ENCODE measurements at places on chromosomes 3 and 15.

DNA sequence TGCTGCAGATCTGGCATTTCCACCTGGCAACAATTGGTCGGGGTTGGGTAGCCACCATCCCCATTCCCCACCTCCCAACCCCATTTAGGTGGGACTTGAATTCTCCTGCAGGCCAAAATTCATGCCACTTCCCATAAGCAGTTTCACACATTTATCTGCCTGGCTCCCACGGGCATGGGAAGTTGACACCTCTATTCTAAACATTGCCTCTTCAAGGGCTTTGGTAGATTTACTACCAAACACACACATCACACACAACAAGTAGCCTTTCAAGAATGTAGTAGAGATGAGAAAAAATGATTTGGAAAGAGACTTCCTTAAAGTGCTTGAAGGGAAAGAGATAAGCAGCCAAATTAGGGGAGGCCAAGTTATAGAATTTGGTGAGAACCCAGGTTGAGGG is 30.9 kb downstream of the ZBTB38 start:
- no peak for DNase-seq

DNA sequence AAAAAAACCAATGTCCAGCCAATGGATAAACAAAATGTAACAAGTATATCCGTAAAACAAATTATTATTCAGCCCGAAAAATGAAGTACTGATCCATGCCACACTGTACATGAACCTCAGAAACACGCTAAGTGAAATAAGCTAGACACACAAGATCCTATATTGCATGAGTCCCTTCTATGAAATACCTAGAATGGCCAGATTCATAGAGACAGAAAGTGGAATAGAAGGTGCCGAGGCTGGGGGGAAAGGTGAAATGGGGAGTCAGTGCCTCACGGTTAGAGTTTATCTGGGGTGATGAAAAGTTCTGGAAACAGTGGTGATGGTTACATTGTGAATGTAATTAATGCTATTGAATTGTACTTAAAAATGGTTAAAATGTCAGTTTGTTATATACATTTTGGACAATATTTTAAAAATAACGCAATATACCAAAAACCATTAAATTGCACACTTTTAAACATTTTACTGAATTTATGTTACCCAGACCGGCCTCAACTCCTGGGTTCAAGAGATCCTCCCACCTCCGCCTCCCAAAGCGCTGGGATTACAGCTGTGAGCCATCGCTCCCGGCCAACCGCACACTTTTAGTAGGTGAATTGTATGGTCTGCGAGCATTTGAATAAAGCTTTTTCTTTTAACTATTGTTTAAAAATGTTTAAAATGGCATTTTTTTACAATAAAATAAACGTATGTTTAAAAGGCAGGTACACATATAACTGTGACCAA is 2.1 kb downstream of the RNF168 start:
- DNase-seq = peak; percentile 22

DNA sequence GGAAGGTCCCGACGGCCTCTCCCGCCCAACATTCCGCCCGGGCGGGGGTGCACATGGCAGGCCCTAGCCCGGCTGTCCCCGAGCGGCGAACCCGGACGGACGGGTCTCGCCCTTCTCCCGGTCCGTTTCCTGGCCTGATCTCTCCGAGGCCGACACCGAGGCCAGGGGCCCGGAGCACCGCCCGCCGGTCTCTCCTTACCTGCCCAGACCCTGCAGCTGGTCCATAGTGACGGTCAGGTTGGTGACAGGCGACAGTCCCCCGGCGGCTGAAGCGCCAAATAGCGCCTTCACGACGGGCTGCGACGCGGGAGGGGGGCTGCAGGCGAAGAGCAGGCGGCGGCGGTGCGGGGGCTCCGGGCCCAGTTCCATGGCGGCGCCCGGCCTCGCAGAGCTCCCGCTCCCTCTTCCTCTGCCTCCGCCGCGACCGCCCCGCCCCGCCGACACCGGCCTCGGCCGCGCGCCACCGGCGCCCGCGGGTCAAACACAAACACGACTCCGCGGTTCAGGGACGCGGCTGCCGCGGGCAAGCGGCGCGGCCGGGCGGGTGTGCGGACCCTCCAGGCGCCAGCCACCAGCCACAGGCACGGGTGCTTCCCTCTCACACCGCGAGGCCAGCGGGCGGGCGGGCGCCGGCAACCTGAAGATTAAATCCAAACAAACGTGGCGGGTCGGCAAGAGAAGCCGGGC is 495 bp downstream of the CDC25A start:
- DNase-seq = no peak

- DNase-seq = no peak
Measured at GRCh38 chr3:184184546-184185230, 1.3 kb upstream of the ABCF3 start.

DNA sequence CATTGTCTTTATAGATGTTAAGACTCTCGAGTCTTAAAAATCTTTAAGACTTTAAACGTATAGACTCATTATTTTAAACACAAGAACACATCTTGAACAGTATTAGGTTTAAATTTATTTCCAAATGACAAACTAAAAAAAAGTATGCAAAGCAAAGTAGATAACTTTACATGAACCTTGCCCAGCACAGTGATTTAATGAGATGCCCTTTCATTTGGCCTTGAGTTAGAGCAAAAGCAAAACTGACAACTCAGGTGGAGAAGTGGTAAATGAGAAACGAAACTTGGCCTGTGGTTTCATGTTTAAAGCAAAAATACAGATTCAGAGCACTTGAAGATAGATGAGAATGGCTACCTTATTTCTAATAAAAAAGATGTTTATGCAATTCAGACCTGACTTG is 8.6 kb downstream of the GPR15 start:
- no peak for DNase-seq

- peak; percentile 76 for DNase-seq
Measured at GRCh38 chr15:65303687-65304380, 643 bp upstream of the RNU5B-1 start.

DNA sequence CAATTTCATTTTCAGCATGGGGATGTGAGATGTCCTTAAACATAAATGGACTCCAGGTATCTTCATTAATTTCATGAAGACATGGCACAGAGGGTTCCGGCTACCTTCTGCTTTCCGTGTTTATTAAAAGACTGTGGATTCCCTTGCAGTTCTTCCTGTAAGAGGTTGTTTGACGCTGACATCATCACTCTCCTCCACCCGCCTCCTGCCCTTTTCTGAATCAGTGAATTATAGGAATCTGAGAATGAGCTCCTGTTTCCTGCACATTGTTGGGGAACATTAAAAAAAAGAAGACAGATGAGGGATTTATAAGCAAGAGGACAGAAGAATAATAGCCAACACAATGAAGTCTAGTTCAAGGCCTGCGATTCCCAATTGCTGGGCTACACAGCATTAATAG is 191.3 kb downstream of the LPP start:
- peak; percentile 33 for DNase-seq

DNA sequence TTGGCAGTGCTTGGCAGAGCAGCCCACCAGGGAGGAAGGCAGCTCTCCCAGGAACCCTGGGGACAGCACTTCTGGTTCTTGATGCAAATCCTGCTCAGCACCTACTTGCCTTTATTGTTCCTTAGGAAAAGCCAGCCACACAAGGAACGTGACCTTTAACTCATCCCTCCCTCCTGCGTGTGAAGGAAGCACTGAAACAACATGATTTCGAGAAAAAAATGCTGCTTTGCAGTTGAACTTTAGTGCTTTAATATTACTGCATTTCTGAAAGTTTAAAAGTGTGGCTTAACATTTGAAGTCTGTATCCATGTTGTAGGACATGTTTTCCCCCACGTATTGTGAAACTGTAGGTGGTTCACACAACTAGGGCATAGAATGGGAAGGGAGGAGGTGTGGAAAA is 50.4 kb upstream of the CTNNB1 start:
- DNase-seq = no peak

- DNase-seq = no peak
Measured at GRCh38 chr3:115861166-115861733, 237.9 kb downstream of the GAP43 start.

DNA sequence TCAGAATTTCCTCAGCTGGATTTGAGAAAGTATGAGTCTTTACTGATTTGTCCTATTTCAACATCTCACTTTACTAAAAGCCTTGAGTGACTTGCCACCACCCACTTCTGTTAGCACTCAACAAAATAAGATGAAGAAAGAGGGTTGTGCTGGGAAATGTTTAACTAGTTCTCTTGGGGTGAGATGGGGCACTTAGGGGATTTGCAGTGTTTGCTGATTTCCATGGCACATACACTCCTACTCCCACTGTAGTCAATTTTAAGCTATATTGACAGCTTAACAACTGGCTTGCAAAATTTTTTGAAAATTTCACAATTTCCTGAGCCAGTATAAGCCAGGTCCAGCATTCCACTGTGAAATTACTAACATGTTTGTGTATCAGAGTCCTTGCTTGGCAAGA is 463.1 kb upstream of the ARHGEF26 start:
- no peak for DNase-seq

- no peak for DNase-seq
Measured at GRCh38 chr15:37034835-37035748, 65.3 kb downstream of the MEIS2 start.

DNA sequence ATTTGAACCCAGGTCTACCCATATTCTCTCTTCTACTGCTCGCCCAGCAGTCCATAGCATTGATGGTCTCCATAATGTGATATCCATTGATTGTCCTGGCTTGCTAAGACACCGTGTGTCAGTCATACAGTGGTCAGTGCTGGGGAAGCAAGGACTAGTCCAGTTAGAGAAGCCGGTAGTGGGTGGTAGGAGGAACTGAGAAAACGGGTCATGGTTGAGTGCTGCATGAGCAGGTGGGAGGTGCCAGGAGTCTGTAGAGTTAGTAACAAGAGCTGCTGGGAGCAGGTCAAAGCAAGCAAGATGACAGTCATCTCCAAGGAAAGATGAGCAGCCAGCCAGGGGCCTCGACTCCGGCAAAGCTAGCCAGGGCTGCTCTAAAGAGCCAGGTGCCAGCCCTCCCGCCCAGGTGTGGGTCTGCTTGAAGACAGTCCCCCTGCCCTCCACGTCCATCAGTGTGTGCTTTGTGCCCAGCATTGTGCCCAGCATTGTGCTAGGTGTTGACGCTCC is 29.5 kb upstream of the USP3 start:
- DNase-seq = no peak

- no peak for DNase-seq
Measured at GRCh38 chr3:5214352-5214751, 26.8 kb downstream of the EDEM1 start.

DNA sequence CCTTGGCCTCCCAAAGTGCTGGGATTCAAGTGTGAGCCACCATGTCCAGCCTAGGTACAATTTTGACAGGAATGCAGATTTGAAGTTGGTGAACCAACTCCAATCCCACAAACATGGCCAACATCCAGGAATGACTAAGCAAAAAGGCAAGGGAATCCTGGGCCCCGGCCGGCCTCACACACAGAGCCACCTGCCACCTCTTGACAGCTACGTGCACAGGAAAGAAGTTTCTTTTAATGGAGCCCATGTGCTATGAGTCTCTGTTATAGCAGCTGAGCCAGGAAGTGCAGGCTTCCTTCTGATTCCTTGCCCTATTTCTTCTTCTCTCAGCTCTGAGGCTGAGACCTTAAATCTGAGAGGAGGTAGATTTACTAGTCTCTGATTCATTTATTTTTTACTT is 8.8 kb downstream of the TMEM40 start:
- DNase-seq = peak; percentile 84

GRCh38 chr15:70582143-70582945 is 181.0 kb downstream of the UACA start:
- DNase-seq = peak; percentile 54

DNA sequence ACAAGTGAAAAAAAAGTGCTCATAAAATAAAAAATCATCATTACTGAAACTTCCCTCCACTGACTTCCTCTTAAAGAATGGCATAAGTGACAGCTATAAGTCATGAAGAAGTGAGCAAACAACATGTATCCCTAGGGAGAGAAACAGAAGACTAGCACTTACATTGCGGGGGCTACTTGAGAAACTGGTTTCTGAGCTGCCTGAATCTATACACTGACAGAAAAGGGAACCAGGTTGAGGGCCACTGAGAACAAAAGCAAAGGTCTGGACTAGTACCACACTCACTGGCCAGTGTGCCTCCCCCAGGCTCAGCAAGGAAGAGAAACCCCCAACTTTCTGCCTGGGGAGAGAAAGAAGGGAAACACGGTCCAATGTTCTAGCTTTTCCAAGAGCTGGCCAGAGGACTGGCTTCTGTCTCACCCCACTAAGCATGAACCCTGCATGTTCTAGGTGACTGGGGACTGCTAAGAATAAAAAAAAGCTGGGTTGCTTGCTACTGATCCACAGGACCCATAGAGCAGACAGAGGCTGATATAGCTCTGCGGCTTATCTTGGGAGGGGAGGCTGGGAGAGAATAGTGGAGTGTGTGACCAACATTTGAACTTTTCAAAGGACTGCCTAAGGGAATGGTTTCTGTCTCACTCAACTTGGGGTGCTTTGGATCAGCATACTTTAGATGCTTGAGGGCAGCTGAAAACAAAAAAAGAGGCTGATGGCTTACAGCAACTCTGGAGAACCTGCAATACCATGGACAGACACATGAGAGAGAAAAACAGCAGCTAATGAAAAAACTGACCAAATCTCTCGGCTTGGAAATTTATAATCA is 8.1 kb downstream of the RAD18 start:
- peak; percentile 89 for DNase-seq

GRCh38 chr3:106399761-106400160 is 530.9 kb upstream of the CBLB start:
- DNase-seq = no peak

DNA sequence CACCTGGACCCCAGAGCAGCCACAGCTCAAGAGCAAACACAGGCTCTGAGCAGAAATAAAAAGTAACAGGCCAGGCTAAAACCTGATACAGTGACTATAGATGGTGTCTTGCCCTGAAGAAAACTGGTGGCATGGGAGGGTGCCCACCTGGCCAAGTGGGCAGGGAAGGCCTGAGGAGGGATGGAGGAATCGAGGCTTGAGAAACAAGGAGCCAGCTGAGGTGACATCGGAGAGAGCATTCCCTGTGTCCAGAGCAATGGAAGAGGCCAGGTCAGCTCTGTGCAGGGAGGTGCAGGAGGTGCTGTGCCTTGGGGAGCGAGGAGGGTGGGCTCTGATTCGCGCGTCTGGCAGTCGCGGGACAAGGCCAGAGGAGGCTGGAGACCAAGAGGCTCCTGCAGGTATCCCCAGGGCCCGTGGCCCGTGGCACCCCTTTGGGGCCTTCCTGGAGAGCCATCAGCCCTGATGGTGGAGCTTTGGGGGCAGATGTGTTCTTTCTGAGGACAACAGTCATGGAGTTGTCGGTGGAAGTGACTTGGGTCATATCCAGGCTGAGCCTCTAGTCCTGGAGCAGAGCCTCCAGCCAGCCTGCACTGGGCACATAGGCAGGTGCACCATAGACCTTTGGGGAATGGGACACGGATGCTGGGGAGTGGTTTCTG is 56.1 kb downstream of the PLXNA1 start:
- no peak for DNase-seq

- DNase-seq = no peak
Measured at GRCh38 chr3:23254282-23254681, 51.2 kb downstream of the UBE2E2 start.

- DNase-seq = no peak
Measured at GRCh38 chr3:197227780-197228574, 70.4 kb downstream of the DLG1 start.

DNA sequence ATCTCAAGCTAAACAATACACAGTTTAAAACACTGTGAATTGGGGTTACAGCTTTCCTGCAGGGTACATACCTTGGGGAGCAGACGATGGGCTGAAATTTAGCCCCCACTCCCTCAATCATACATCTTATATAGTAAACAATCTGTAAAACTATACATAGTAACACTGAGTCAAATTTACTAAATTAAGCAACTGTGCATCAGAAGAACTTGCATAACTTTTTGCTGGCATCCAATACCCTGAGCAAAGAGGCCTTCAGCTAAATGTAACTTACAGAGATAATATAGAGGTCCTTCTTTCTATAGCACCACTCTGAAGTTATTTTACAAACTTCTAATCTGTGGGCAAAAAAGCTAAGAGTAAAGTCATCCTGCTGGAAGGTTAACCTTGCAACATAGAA is 603.6 kb upstream of the TGFBR2 start:
- no peak for DNase-seq

Data from fibroblast of skin of scalp (primary cell).